MM.1S (cell line): ENCODE measurements at places on chromosomes 12 and 14.
A peak's percentile ranks its signal among the peaks of the same experiment; 100 is the strongest.

DNA sequence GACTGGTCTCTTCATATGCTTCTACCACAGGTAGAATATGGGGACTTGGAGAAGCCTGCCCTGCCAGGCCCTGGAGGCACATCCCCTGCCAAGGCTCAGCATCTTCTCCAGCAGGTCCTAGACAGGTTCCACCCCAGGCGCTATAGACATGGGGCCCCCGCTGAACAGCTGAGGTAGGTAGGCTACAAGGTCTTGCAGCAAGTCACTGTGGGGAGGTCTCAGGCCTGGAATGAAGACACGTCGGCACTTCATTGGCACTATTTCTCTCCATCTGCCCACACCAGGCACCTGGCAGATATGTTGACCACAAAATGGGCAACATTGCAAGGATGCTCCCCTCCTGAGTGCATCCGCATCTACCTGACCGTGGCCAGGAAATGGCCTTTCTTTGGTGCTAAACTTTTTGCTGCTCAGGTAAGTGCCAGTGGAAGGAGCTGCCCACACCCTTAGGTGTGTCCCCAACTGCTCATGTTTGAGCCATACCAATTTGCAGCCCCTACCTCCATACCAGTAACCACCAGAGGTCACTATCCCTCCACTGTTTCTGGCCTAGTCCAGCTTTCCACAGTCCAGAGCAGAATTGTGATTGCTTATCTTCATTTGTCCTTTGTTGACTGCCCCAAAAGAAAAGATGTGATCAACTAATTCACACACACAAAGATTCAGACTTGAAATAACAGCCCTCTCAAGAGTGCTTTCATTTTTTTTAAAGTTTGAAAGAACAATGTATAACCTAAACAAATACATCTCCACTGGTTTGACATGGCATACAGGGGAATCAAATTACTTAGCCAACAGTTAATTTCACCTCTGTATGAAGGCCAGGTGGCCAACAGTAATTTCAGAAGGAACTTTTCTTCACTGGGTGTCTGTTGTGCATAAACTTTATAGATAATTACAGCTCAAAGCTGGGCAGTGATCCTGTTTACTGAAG is 16.1 kb downstream of the PIGH start:
- peak; percentile 18 for DNase-seq

DNA sequence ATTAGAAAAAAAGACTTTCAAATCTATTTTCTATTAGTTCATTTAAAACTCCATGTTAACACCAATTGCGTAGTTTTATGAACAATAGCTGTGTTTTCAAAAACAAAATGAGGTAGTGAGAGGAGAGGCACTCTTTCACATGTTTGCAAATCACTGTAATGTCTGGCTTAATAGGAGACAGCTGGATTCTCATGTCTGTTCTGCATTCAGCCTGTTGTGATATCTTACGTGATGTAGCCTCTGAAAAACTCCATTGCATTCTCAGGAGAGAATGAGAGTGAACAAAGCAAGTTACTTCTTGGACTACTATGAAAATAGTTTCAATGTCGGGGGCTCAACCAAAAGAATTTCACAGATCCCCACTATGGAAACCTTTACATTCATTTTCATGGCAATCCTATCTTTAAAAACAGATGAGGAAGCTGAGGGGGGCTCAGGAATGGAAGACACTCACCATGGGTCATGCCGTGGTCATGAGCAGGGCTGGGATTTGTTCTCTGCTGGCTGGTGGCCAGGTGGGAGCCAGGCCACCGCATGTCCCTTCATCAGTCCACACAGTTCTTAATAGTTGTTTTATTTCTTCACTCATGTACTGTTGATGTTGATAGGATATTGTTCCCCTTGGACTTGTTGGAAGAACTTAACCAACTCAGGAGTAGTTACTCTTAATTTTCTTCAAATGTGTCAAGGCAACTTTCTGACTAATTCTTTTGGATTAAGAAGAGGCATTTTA is 346.2 kb upstream of the FAR2 start:
- DNase-seq, result no peak

DNA sequence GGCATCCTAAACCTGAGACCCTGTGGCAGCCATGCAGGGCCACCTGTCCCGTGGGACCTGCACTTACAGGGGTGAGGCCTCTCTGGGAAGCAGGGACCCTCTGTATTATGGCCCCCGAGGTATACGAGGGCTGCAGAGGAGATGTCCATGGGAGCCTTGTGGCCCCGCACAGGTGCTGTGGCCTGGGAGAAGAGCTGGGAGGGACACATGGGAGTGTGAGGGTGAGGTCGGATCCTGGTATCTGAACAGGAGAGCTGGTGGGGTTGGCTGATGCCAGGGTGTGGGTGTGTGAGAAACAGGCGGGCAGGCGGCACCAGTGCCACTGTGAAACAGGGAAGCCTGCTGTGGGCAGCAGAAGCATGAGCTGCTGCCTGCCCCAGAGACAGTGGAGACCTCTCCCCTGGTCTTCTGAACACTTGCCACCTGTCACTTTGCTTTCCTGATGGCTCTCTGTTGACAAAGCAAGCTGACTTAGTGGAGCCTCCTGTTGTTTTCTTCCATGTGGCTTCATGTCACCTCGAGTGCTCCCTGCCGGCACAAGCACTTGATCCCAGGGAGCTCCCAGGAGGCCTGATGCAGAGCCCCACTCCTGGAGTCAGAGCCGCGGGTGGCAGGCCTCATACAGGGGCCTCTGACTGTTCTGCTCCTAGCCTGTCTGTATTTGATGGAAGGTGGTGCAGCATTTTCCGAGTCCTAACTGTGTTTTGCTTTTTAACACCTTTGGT is 19.8 kb upstream of the AMN start:
- DNase-seq, result no peak

GRCh38 chr12:68483592-68484383 is 126.9 kb upstream of the RAP1B start:
- peak; percentile 69 for DNase-seq

- no peak for DNase-seq
These were observed 152.2 kb upstream of the BMP4 start for GRCh38 chr14:54108481-54109471.

DNA sequence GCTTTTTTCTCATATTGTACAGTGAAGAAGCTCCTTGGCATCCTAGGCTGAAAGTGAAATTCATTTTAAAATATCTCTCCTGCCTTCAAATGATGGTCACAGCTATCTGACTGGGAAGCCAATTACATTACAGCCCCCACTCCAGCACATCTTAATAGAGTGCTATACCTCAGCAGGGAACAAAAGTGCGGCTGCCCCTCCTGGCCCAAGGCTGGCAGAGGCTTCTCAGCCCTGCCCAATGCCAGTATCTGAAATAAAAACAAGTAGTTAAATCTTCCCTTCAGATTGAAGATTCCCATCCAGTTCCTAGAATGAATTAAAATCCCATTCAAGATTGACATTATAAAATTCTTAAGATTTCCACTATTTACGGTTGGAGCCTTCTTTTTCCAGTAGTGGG is 54.9 kb upstream of the GNG2 start:
- DNase-seq, result no peak

DNA sequence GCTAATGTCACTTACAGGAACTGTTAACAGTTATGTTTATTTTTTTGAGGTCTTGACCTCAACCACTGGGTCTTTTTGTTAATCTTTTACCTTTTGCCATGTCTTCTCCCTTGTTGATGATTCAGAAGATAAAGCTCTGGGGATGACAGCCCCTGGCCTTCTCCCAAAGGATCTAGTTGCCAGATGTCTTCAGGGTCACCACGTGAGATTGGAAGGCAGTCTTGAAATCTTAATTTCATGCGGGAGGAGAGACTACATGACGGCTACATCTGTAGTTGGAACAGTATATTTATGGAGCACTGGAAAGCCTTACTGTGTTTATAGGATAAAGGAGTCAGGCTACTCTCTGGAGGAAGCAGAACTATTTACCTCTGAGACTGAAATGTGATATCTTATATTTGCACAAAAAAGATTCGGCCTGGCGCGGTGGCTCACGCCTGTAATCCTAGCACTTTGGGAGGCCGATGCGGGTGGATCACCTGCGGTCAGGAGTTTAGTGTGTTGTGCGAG is 5.6 kb downstream of the MLEC start:
- no peak for DNase-seq

DNA sequence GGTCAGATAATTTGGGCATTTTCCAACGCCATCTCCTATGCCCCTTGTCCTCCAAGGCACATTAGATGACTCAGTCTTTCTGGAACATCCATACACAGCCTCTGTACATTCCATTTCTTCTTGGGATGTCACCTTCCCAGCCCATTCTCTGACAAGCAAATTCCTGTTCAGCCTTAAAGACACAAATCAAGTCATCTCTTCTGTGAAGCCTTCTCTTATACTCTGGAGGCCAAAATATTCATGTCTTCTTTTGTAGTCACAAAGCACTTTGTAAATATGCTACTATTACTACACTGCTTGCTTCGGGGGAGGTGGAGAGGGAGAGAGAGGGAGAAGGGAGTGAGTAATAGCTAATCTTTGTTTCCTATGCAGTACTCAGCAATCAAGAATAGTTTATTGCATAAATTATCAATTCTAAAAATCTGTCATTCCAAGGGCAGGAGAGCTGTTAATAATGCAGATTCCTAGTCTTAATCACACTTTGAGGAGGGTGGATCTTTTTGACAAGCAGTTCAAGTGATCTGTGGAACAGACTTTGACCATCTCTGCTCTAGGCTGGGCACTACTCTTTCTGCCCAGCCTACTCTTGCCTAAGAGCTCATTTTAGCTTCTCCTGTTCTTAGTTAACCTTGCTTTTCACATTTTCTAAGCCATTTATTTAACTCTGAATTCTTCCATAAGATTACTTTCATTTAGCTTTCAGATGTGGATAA is 27.9 kb downstream of the KCNMB4 start:
- no peak for DNase-seq

- no peak for DNase-seq
These were observed 175.2 kb upstream of the HMGA2 start for GRCh38 chr12:65649126-65649525.

GRCh38 chr14:38964630-38965029 is 138.4 kb downstream of the SEC23A start:
- no peak for DNase-seq

GRCh38 chr12:105523164-105524057 is 192.9 kb downstream of the C12orf75 start:
- no peak for DNase-seq

DNA sequence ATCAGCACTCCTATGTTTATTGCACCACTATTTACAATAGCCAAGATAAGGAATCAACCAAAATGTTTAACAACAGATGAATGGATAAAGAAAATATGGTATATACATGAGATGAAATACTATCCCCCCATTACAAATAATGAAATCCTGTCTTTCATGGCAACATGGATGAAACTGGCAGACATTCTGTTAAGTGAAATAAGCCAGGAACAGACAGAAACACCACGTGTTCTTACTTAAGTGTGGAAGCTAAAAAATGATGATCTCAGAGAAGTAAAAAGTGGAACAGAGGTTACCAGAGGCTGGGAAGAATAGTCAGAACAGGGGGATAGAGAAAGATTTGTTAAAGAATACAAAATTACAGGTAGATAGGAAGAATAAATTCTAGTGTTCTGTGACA is 113.7 kb upstream of the MDM1 start:
- no peak for DNase-seq

DNA sequence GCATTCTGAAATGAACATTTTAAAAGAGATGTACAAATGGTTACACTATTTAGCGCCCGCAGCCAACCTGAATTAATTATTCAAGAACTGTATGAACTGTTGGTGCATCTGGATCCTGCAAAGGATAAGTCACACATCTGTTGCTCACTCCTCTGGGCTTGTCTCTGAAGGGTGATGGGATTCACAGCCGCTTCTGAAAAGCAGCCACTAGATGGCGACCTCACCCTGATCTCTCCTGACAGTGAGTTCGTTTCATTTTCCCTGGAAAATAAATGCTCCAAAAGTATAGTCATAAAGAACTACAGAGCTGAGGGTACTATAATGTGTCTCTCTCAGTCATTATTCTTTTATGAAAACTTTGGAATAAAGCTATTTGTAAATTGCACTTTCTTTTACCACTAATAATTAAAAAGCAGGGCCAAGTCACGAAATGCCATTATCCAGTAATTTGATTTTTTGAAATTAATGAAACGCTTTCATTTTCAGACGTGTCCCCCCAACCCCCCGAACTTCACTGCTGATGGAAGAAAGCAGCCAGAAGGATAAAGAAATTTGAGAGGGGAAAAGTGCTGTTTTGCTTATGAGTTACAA is 789.6 kb downstream of the NRXN3 start:
- peak; percentile 25 for DNase-seq

DNA sequence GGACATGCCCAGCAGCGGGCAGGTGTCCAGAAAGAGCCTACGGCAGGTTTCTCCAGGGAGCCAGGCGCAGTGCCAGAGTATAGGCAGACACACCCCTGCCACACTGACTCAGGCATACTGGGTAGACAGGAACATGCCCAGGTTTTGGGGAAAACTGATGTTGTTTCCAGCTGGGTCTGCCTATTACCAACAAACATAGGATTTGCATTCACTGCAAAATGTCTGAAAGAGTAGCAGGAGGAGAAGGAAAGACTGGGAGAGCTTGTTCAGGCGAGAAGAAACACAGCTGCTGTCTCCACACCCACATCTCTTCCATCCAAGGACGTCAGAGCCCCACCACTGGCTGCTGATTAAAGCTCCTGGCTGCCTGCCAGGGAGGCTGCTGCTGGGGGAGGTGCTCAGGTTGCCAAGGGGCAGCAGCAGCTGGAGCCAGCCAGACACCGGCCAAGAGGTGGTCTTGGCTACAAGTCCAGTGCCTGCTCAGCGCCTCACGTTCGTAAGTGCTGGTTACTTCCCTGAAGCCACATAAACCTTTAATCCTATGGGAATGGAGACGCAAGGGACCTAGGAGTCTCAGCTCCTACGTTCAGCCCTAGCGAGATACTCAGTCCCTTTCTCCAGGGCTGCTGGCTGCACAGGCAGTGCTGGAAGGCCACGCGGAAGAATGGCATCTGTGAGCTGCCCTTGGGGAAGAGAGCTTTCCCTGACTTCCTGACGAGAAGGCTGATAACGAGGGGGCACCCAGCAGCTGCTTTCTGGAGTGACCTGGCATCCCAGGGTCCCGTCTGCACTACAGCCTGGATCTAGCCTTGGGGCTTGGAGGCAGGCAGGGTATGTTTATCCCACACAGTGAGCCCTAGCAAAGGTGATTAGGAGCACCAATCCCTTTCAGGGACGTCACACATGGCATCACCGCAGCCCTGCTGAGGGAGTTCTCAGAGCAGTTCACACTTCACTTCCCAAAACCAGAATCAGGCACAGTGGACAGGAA is 58.1 kb downstream of the PLEKHG3 start:
- DNase-seq, result no peak

GRCh38 chr14:93683226-93683625 is 105.1 kb downstream of the PRIMA1 start:
- DNase-seq, result no peak

DNA sequence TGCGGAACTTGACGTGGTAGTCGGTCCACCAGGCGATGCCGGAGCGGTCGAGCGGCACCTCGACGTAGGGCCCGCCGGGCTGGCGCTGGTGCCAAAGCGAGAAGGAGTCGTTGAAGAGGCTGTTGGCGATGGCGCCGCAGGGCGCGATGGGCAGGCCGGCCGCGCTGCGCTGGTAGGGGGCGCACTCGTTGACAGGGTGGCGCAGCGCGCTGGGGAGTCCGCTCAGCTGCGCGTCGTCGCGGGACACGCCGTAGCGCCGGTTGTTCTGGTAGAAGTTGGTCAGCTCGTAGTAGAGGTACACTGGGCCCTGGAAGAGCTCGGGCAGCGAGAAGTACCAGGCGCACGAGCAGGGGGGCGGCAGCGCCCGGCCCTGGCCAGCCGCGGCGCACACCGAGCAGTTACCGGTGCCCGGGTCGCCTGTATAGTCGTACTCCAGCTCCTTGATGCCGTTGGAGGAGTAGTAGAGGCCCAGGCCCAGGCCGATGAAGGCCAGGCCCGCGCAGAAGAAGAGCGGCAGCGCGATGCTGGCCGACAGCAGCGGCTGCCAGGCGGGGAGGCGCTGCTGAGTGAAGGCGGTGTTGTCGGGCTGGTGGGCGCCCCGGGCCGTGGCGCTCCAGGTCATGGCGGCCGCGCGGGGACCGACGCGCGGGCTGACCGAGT is 482 bp downstream of the TMEM30B start:
- no peak for DNase-seq
